ENCODE measurements at places on chromosomes 12 and 14.

DNA sequence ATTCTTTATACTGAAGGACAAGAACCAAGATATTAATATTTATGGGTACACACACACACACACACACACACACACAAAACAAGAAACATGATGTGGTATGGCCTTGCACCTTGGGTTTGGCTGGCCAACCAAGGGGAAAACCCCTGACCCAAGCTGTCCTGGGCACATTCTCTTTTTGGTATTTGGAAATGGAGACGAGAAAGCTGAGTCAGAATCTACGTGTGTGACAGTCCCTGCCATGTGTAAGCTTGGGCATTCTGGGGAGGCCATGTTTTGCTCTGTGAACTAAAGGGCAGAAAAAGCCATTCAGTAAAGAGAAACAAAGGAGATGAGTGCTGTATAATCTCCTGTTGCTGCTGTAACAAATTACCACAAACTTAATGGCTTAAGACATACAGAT lies 35.6 kb downstream of the PTGER2 start:
- no peak for DNase-seq

DNA sequence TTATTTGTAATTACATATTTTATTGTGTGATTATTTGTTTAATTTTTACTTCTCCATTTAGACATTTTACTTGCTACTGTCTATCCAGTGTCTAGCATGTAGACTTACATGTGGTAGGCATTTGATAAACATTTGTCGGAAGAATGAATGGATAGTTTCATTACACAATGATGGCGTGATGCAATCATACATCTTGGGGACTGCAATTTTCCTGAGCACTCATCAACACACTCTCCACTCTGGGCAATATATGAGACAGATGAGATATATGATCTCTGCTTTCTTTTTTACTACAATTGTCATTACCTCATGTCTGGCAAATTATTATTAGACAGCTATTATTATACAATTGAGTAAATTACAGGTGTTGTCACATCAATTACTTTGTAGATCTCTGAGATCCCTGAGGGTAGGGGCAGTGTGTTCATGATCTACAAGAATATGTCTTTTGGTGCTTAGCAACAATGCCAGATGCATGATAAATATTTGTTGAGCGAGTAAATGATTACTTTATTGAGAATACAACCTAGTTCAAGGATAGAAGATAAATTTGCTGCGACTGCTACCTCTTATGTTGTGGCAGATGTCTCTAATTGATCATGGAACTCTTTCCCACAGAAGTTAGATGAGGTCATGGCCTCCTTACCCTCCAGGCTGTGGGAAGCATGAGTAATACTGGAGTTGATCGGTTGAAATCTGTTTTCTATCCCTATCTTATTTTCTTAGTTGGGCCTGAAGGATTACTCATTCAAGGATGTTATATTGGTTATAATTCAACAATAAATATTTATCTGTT lies 416.0 kb downstream of the LRIG3 start:
- no peak for DNase-seq

GRCh38 chr14:67517083-67517482 lies 16.0 kb upstream of the PLEKHH1 start:
- no peak for DNase-seq

DNA sequence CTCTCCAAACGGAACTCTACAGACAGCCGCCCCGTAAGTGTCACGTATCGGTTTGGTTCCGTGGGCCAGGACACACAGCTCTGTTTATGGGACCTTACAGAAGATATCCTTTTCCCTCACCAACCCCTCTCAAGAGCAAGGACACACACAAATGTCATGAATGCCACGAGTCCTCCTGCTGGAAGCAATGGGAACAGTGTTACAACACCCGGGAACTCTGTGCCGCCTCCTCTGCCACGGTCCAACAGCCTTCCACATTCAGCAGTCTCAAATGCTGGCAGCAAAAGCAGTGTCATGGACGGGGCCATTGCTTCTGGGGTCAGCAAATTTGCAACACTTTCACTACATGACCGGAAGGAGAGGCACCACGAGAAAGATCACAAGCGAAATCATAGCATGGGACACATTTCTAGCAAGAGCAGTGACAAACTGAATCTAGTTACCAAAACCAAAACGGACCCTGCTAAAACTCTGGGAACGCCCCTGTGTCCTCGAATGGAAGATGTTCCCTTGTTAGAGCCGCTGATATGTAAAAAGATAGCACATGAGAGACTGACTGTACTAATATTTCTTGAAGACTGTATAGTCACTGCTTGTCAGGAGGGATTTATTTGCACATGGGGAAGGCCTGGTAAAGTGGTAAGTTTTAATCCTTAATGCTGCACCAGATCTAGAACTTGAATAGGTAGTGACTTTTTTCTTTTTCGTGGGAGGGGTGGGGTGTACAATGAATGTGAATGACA lies 69.7 kb downstream of the WDR20 start:
- no peak for DNase-seq

DNA sequence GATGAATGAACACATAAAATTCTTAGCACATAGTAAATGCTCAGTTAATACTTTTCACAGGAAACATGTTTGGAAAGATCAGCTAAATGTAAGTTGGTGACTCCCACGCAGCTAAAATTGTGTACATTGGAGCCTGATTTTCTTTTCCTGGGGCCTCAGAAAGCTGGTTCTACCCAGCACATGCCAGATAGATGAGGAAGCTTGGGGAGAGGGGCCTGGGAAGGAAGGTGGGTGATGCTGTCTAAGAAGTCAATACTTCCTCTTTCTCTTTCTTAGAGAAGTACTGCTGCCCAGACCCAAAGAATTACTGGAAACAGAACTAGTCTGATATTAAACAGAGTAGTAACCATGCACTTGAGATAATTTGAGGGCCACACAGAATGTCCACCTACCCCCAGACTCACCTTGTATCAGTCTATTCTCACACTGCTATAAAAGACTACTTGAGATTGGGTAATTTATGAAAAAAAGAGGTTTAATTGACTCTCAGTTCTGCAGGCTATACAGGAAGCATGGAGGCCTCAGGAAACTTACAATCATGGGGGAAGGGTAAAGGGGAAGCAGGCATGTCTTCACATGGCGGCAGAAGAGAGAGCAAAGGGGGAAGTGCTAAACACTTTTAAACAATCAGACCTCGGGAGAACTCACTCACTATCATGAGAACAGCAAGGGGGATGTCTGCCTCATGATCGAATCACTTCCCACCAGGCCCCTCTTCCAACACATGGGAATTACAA lies 123.3 kb upstream of the MED13L start:
- no peak for DNase-seq
